Fibroblast of skin of right quadriceps (primary cell): ENCODE measurements at places on chromosomes 6 and 20.

DNA sequence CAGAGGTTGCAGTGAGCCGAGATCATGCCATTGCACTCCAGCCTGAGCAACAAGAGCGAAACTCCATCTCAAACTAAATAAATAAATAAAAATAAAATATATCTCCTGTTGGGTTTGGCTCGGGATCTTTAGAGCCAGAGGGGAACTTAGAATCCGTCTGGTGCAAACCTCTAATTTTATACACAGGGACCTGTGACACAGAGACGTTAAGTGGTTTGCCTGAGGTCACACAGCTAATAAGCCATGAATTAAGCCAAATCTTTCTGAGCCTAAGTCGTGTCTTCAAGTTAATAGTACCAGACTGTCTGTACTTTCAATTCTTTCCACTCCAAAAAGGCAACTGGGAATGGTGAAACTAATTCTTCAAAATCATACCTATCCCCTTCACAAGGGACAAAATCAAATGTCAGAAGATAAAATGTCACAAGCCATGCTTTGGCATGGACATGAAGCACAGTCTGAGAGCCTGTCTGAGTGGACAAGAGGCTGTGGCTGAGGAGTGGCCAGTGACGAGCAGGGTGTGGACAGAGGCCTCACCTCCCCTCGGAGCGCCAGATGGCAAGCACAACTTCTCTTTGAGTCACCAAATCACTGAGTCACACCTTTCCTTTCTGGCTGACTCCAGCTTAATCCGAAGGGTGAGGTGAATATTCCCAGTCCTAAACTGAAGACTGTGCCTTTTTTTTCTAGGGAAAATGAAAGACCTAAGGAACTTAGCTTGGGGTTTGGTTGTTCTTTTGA, 177.4 kb downstream of the TFAP2A start:
- no peak for DNase-seq

DNA sequence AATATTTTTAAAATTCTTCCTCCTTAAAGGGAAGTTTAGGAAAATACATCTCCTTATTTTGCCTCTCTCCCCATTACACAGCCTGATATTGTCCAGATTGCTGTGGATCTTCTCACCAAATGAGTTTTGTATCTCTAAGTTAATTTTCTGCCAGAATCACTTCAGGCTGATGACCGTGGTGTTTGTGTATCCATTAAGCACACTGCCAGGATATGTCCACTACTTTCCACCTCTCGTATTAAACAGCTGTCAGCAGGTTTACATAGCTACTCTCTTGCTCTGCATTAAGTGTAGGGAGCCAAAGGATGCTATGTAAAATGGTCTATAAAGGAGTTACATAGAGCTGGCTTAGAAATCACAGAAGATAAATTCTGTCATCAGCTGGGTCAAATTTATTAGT, 201.1 kb downstream of the ZFAND3 start:
- no peak for DNase-seq

GRCh38 chr6:136463743-136464142, 86.5 kb downstream of the MAP7 start:
- no peak for DNase-seq

DNA sequence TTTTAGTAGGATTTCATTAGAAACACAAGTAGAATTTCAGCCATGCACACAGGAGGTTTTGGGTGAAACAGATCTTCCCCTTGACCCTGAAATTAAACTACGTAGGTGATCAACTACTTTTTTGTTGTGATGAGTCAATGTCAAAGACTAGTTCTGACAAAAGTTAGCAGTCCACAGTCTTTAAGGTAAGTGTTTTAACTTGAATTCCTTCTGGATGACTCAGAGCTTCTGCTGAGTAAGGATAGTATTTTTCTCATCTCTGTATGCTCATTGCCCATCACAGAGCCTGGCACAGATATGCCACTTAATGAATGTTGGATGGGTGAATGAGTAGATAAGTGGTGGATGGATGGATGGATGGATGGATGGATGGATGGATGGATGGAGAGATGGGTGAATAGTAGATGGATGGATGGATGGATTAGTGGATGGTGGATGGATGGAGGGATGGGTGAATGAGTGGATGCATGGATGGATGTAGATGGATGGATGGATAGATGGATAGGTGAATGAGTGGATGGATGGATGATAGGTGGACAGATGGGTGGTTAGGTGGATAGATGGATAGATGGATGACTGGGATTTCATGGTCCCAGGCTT, 165.3 kb downstream of the ZMYND8 start:
- no peak for DNase-seq

DNA sequence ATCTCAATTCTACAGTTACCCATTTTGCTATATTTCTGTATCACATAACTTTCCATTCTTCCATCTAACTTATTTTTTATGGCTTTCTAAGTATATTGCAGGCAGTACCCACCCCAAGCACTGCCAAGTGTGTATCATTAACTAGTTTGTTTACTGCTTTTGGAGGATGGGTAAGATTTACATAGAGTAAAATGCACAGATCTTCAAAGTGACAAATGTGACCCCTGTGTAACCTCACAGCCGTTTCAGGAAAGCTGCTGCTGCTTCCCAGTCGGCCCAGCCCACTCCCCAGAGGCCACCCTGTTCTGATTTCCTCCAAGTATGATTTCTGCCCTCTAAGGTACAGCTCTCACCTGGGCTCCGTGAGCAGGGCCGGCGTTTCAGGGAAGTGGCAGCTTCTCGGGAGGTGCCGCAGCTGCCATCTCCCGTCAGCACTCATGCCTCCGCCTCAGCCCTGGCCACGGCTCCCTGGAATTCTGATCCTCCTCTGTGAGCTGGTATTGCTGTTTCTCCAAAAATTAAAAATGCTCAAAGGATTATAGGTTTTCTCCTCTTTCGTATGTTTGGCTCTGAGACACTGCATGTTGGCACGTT, 15.0 kb upstream of the MAP1LC3A start:
- DNase-seq, result no peak
